CD4-positive, alpha-beta T cell treated with Interleukin-4 for 4 hours (primary cell): ENCODE measurements at places on chromosomes 3 and 15.

DNA sequence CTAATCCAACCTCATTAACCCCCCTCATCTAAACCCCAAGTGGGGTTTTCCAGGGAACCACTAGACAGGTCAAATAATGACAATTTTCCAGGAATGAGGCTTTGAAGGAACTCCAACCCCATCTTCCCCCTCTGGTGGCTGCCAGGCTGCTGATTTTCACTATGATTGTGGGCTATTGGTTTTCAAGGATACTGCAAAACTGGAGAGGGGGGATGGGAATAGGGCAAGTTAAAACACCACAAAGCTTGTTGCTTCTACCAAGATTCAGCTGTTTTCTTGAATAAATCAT is 10.4 kb upstream of the ZNF662 start:
- DNase-seq, result no peak

DNA sequence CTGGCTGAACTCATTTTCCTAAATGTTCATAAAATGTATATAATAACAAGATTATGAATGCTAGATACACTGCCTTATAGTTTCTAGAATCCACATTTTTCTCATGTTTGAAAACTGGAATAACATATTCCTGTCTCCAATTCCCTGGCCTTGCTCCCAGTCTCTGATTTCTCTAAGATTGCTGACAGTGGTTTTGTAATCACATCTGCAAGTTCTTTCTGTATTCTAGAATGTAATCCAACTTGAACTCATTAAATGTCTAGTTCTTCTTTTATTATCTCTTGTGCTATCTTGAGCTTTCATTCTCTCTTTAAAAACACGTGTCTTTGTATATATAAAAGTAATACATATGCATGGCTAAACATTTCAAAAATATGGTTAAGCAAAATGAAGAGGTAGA is 215.2 kb upstream of the ADAMTS9 start:
- DNase-seq, result no peak

GRCh38 chr15:40639677-40640076 is 45.6 kb downstream of the KNL1 start:
- DNase-seq, result no peak

DNA sequence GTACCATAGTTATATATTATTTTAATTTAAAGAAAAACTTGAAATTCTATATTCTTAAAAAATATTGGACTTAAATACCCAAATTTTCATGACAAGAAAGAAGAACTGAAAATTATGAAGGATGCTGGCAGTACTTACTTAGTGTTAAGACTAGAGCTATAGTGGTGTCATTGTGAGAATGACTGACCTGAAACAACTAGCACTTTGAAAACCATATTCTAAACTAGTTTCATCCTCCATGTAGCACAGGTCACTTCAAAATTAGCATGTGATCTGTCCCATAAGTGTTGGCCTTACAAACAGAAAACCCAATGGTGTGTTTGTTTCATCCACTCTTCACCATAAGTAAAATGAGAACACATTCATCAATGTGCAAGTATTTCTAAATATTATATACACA is 208.6 kb downstream of the ZIC4 start:
- DNase-seq, result no peak

DNA sequence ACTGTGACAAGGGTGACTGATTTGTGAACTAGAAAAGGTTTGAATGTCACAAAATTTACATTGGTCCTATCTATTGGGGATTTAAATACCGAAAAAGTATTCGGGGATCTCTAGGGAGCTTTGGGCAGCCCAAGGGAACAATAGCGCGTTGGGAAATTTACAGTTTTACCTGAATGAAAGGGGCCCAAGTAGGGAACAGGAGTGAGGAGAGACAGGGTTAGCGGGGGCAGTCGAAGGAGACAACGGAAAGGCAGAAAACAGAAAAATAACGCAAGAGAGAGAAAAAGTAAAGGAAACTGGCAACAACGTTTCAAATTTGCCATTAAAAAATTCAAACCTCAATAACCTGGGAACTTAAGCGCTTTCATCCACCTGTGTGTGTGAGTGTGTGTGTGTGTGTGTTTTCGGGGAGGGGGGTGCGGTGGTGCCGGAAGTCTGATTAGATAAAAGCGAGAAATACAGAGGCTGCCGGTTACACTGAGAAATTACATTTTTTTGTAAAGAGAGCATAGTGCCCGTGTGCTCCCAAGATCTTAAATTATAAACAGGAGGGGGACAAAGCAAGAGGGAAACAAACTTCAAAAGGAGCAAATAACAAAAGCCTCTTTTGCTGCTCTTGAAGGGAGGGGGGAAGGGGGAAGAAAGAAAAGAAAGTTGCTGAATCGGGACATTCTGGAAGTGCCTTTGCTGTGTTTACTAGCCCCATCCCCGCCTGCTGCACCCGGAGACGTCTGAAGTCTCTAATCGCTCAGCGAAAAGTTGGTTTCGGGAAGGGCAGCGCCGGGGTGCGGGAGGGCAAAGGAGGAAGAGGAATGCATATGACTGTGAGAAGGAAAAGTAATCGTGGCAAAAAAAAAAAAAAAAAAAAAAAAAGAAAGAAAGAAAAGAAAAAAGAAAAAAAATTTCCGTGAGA is 721 bp upstream of the ZIC1 start:
- DNase-seq, result no peak

GRCh38 chr15:81098349-81098748 is 35.7 kb upstream of the CFAP161 start:
- no peak for DNase-seq
